Left cardiac atrium (tissue), 4 donors: ENCODE measurements at places on chromosomes 2 and 18. TPM values are rescaled to one million over a fixed set of nuclear protein-coding genes. Genes with fewer than 3 reads are reported as not detected.

Gene TIA1
- 49.4 TPM for total RNA-seq

Gene ANKRD23
- total RNA-seq = 24.7 TPM

Gene CNOT11
- 34.0 TPM for total RNA-seq

Gene GKN2
- total RNA-seq = not detected

Gene SERPINB4
- total RNA-seq = not detected

Gene CXCR1
- total RNA-seq = 0.58 TPM

Gene SLC30A3
- total RNA-seq = 4.8 TPM

Gene VIL1
- not detected for total RNA-seq

Gene IL36G
- total RNA-seq = not detected

Gene SLC38A11
- 0.42 TPM for total RNA-seq

Gene SLC9A4
- total RNA-seq = not detected

Gene EFHD1
- total RNA-seq = 19.3 TPM

Gene HES6
- 4.3 TPM for total RNA-seq

Gene KCNIP3
- 4.1 TPM for total RNA-seq

Gene GCG
- not detected for total RNA-seq
